ENCODE measurements at places on chromosomes 2 and 18.

- DNase-seq = no peak
These were observed 209.6 kb upstream of the PIK3C3 start for GRCh38 chr18:41745166-41746049.

GRCh38 chr18:25019086-25019860, 332.7 kb downstream of the ZNF521 start:
- DNase-seq = no peak

DNA sequence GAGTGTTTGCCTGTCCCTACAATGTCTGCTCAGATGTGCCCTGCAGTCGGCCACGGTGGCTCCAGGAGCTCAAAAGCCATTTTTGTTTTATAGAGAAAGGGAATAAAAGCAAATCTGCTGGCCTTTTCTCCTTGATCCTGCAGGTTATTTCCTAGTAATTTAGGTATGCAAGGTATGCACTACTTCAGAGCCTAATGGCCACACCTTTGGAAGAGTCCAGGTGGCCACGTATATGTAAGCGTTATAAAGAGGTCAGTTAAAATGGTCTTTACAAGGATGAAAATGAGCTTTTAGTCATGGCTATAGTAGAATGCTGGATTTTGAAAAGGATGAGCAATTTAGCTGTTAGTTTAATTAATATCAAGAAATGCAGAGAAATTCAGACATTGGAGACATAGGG, 81.7 kb downstream of the ARHGEF33 start:
- DNase-seq = no peak

- no peak for DNase-seq
These were observed 65.8 kb upstream of the HS6ST1 start for GRCh38 chr2:128384446-128384845.

- no peak for DNase-seq
These were observed 36.8 kb downstream of the STON1 start for GRCh38 chr2:48566592-48567310.

- DNase-seq = no peak
These were observed 448.7 kb upstream of the HNRNPA3 start for GRCh38 chr2:176763851-176764404.

- DNase-seq = no peak
These were observed 191.5 kb upstream of the SMAD7 start for GRCh38 chr18:49142216-49142615.

- DNase-seq = no peak
These were observed 59.7 kb downstream of the MAP4K3 start for GRCh38 chr2:39377226-39377939.

DNA sequence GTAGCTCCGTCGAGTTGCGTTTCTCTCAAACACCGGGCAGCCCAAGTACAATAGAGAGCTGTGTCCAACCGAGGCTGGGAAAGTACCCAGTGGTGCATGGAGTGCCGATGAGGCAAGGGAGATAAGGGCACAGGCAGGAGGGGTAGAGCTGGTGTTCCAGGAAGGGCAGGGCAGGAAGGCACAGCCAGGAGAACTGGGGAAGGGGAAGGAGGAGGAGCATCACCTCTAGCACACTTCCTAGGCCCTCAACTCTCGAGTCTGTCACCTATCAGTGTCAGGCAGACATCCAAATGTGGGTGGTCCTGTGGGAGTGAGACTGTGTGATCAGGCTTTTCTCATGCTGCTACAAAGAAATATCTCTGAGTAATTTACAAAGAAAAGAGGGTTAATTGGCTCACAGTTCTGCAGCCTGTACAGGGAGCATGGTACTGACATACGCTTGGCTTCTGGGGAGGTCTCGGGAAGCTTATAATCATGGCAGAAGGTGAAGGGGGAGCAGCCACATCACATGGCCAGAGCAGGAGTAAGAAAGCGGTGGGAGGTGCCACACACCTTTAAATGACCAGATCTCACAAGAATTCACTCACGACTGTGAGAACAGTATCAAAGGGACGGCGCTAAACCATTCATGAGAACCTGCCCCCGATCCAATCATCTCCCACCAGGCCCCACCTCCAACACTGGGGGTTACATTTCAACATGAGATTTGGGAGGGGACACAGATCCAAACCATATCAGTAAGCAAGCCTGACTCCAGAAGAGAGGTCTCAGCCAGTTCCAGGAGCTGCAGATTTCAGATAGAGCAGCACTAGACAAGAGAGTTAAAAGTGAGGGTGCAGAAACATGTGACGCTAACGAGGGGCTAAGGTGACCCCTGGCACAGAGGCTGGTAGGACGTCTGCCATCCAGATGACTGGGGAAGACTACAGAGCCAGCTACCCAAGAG, 75.7 kb downstream of the MBOAT2 start:
- no peak for DNase-seq

DNA sequence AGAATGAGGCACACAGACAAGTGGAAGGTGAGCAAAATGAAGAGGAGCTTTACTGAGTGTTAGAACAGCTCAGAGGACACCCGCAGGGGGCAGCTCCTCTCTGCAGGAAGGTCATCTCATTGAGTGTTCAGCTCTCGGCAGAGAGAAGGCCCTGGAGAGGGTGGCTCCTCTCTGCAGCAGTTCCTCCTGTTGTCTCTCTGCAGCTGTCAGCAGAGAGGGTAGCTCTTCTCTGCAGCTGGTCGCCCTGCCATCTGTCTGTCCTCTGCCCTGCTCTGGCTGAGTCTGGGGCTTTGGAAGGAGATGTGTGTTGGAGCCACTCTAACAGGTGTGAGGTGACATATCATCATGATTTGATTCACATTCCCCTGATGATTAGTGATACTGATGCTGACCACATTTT, 6.8 kb upstream of the SNTG2 start:
- no peak for DNase-seq

DNA sequence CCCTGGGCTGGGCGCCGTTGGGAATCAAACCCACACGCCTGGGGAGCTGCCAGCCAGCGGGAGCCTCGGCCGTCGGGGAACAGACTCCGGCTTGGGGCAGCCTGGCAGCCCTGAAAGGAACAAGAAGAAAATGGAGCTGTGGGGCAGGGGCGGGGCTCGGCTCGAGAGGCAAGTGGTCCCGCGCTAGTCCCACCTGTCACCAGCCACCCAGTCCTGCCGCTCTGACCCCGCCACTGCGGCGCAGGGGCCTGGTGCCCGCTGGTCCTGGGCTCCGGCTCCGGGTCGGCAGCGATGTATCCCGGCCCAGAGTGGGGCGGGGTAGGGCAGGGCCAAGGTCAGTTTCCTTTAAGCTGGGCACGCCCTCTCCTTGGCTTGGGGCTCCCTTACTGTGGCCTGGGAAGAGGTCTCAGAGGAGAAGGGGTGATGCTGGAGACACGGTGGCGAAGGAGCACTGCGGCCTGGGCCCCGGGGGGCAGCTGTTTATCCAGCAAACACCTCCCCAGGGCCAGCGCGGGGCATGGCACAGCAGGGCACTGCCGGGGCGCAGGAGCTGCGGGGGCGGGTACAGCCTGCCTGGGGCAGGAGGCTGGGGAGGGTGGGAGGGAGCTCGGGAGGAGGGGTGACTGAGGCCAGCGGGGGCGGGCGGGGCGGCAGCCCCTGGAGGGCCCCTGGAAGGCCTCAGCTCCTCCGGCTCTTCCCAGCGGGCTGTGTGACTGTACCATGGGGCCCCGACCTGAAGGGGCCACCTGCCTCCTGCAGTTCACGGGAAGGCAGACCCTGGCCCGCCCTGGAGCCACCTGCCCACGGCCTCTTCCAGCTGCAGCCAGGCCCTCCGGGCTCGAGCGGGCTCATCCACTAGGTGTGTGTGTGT, 15.6 kb downstream of the ODC1 start:
- no peak for DNase-seq

GRCh38 chr2:134207589-134208209, 46.2 kb upstream of the MGAT5 start:
- peak; percentile 42 for DNase-seq

DNA sequence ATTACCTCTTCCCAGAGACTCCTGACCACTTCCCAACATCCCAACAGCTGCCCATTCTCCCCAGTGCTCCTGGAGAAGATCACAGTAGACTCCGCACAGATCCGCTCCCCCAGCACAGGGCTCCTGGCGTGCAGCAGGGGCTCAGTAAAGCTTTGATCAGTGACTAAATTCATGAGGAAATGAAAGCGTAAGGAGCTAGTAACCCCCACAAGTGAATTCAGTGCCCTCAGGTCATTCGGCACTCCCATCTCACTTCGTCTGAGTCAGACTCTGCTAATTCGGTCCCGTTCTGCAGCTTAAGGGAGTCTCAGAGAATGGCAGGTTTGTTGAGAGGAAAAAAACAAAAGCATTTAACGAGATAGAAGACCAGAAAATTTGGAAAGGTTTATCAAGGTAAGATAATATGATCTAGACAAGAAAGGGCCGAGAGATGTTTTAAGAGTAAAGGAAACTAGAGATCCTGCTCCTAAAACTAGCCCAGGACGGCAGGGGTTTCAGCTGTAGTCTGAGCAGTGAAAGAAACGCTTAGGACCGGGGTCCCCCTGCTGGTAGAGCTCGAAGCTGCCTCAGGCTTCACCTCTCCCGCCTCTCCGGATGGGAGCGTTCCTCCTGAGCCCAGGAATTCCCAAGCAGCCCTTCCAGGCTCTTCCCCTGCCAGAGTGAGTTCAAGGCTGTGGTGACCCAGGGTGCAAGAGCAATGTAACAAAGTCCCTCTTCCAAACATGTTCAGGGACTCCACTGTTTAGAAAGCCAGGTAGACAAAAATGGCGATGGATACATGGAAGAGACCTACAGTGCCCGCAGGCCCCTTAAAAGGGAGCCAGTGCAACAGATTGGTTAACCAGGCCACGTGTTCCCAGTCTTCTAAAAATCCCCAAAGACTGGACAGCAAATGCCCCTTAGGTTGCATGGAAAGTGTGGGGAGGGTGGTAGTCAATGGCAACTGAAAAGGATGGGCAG, 127.3 kb downstream of the DNER start:
- no peak for DNase-seq

GRCh38 chr2:39401319-39401718, 35.8 kb downstream of the MAP4K3 start:
- DNase-seq = no peak

- DNase-seq = no peak
These were observed 31.6 kb downstream of the CYBRD1 start for GRCh38 chr2:171553858-171554257.

DNA sequence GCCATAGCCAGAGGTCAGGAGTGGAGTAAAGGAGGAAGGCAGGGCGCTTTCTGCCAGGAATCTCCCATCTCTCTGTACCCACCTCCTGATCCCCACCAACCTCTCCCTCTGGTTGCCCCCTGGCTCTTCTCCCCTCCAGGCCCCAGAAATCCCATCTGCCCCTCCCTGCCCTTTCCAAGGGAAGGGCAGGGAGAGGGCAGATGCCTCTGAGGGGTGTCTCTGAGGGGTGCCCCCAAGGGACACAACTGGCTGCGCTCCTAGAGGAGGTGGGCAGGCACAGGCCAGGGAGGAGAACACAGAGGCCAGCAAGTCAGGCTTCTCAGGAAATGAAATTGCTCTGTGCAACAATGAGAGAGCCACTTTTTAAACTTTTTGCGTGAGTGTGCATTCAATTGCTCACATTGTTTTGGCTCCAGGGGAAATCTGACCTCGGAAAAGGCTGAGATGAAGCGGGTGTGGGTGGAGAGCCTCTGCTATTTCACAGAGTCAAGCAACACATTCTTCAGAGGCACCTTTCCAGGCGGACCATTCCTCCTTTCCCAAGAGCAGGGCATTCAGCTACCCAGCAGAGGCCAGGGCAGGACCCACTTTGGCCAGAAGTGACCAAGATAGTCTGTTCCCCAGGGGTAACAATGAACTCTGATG, 125.5 kb downstream of the SMAD7 start:
- peak; percentile 2 for DNase-seq

- DNase-seq = no peak
These were observed 66.2 kb downstream of the HS1BP3 start for GRCh38 chr2:20584399-20585358.

- DNase-seq = no peak
These were observed 564 bp downstream of the GCC2 start for GRCh38 chr2:108449410-108450130.

DNA sequence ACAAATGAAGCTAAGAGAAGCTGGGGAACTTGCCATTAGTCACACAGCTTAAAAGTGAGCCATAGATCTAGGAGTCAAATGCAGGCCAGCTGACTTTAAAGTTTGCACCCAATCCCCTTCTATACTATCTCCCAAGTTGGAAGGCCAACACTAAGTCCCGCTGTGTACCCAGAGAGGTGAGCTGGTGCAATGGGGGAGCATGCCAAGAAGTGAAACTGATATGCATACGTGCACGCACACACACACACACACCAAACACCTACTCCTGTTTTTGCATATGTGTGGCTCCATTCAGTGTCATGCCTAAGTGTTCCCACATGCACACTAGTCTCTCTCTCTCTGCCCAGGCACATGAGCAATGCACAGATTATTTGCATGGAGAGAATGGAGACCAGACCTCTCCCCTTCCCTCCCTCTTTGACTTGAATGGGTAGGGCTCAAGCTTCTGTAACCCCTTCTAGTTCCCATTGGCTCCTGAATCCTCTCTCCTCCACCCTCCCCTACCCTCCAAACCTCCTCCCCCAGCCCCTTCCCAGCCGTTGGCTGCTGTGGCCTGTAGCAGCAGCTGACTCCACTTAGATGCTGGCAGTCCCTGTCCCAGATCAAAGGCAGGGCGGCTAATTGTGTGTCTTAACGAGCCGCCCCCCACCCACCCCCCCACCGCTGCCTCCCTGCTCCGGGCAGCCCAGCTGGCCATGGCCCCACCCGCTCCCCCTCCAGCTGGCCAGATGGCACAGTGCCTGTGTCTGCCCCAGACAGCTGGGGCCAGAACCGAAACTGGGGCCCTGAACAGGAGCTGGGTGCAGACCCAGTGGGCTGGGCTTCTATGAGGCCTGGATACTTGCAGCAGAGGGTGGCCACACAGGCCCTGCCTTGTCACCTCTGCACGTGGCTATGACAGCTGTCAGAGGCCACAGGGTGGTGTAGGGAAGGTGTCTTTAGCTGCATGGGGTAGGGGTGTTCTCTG, 5.6 kb downstream of the WNT10A start:
- DNase-seq = no peak

DNA sequence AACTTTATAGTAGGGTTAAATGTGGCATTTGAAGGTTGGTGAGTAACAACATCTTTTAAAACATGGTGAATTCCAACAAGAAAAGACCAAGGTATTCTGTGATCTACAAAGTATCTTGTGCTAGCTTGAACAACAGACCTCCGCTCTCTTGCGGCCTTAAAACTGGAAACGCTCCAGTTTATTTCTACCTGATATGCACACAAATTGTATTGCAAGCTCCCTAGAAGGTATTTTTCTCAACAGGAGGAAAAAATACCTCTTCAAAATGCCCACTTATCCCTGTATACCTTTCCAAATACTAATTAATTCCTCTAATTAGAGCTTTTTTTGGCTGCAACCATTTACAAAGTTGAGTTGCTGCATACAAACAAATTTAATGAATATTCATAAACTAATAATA, 69.5 kb downstream of the KCNH7 start:
- no peak for DNase-seq

DNA sequence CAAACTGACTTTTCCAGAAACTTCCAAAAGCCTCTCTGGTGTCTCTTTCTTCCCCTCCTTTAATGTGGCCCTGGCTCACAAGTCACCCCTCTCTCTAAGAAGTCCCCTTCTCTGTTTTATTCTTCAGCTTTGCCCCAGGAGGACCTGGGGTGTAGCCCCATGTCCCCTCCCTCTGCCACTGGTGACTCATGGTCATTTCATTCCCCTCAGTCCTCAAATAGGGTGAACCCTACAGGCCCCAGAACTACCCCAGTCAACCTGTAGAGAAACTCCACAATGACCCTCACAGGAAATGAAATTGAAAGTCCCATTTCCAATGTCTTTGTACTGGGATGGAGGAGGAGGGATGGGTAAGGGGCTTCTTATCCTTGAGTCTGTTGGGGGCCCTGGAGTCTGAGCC, 6.2 kb upstream of the SPEG start:
- no peak for DNase-seq

Data from activated B cell treated with CpG ODN at 0.5 μM for 24 hours (primary cell).